Activated CD4-positive, alpha-beta T cell treated with anti-CD3 and anti-CD28 coated beads, Interleukin-2, amount 10 ng/mL, durations not matched to agents 7 days and 5 days (primary cell): ENCODE measurements at places on chromosomes 7 and 10. TPM values are rescaled to one million over a fixed set of nuclear protein-coding genes. Genes with fewer than 3 reads are reported as not detected.
A peak's percentile ranks its signal among the peaks of the same experiment; 100 is the strongest.

DNA sequence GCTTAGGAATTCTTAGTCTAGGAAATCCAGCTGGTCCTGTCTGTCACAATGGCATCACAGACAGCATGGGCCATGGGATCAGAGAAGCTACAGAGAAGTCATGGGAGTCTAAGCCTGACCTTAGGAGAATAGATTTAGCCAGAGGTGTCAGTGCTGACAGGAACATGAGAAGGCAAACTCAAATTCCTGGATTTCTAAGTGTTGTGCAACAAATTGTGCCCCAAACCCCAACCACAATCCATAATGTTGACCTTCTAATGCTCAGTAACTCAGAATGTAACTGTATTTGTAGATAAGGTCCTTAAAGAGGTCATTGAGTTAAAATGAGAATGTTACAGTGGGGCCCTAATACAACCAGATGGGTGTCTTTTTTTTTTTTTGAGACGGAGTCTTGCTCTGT lies 95.9 kb upstream of the RHOBTB1 start:
- no peak for DNase-seq

Gene GCK
- not detected for total RNA-seq

Gene MEIG1
- 0.71 TPM for total RNA-seq

GRCh38 chr7:63073736-63074135 lies 924.9 kb upstream of the ZNF722 start:
- no peak for DNase-seq

Gene TRIM73
- 12.4 TPM for total RNA-seq

Gene MOGAT3
- total RNA-seq, result not detected

Gene GLI3
- 0.12 TPM for total RNA-seq

Gene JAZF1
- total RNA-seq, result 5.2 TPM

DNA sequence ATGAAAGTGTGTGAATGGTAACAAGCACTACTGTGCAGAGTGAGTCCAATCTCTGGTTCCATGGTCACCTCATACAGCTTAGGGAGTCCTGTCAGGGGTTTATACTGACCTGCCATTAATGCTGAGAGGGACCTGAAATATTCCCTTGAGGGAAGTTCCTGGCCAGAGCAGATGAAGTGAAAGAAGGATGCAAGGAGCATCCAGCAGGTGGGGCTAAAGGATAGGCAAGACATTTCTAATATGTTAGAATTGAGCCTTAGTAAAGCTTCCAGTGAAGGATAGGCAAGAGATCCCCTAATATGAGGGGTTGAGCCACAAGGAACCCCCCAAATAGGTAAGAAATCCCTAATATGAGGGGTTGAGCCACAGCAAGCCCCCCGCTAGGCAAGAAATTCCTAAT lies 25.5 kb upstream of the FAM221A start:
- DNase-seq, result peak; percentile 7

DNA sequence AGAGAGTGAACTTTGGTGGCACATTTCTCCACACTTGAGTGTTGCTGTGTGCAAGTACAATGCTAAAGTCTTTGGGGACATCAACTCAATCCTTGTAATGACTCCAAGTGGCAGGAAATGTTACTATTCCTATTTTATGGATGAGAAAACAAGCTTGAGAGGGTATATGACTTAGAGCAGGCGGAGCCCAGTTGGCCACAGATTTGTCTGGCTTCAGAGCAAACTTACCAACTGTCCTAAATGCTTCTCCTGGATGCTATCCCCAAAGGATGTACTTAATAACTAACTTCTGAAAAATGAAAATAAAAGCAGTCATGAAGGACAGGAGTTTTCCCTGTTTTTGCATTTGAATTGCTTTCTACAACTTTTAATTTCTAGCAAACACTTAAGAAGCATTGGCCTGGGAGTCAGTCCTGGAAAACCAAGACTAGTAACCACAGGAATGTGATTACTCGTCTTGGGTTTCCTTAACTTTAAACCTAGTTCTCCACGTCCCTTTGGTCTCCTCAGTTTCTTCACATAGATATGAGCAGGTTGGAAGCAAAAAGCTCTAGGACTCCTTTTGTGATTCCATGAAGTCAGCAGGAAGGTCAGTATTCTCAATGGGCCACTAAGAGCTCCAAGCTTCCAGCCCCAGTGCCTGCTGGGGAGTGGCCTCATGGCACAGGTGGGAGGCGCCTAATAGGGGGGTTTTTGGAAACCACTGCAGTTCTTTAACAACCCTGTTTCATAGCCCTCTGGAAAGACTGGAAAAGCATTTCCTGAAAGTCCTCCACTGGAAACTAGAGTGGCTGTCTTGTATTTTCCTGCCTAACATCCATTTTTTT lies 140.8 kb downstream of the GLCCI1 start:
- DNase-seq, result no peak

DNA sequence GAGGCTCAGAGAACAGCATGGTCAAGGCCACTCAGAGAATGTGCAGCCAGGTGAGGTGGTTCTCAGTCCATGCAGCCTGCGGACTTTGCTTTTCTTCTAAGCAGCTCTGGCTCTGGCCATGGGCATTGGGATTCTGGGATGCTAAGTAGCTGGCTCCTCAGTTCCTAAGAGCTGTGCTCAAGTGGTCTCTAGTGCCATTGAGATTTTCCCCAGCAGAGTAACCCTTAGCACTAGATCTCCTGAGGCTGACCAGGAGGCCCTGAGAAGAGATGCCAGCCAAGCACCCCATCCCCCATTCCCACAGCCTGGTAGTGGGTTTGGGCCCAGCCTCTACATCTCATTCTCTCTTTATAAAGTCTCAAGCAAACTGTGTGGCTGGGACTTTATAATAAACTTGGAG lies 77.1 kb downstream of the KCNMA1 start:
- DNase-seq, result no peak

Gene ZNF365
- total RNA-seq, result 0.04 TPM

DNA sequence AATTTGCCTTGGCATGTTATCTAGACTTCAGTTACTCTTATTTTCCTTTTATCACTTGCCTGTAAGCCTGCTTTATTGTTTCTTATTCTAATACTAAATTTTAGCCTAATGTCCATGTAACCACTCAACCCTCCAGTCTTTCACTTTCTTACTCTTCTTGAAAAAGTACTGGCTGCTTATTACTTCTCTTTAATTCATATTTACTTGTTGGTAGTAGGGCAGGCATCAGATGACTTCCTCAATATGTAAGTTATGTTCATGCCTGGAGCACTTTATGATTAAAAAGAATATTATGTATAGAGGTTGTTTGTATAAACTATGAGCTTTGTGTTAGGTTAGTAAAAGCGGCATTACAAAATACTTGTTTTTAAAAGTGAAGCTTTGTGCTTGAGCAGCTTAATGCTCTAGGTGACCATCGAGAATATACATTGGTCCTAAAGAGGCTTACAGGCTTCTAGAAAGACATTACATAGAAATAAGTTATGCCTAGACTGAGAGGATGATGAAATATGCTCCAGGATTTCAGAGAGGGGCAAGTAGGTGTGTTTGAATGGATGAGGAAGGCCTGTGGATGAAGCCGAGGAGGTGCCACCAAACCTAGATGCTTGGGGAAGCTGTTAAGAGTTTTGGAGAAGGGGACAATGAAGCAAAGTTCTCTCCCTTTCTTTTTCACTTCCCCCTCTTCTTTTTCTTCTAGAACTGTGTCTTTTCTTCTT lies 207.1 kb upstream of the HDAC9 start:
- no peak for DNase-seq
